Sigmoid colon (tissue), 7 donors: ENCODE measurements at places on chromosomes 1 and 21. TPM values are rescaled to one million over a fixed set of nuclear protein-coding genes. Genes with fewer than 3 reads are reported as not detected.
A peak's percentile ranks its signal among the peaks of the same experiment; 100 is the strongest.

DNA sequence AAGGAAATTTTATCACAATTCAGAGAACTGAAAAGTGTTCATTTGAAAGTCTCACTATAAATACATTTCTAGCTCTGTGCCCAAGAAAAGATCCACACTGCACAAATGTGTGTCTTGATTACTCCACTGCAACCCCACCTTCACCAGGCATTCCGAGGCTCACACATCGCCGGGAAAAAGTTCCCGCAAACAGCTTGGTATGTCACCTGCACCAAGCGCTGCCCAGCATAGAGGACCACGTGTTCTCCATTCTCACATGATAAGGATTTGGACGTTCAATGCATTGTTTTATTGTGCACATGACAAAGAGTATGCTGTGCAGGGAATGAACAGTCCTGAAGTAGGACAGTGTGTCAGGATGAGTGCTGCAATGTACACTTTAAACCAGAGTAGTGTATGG is 70.1 kb downstream of the ERG start:
- H3K27ac ChIP-seq = no peak overlapping the region
- H3K4me3 ChIP-seq = no peak overlapping the region
- no peaks in the 10 kb centered on the region for H3K27me3 ChIP-seq

DNA sequence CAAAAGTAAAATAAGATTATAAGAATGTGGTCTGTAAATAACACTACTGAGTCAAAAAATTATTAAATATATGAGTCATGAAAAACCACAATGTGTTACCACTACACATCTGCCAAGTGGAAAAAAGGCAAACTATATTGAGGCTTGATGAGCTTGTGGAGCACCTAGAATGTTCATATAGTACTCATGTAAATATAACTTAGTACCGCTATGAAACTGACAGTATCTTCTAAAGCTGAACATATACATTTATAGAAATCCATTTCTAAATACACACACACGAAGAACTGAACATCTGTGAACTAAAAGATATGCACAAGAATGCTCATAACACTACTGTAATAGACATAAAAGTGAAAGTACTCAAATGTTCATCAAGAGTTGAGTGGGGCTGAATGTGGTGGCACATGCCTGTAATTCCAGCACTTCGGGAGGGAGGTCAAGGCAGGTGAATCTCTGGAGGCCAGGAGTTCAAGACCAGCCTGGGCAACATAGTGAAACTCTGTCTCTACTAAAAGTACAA is 18.5 kb upstream of the GBP3 start:
- no peaks in the 10 kb centered on the region for H3K27me3 ChIP-seq
- H3K4me1 ChIP-seq = no peaks in the 10 kb centered on the region
- H3K4me3 ChIP-seq = no peak overlapping the region
- no peak for DNase-seq

DNA sequence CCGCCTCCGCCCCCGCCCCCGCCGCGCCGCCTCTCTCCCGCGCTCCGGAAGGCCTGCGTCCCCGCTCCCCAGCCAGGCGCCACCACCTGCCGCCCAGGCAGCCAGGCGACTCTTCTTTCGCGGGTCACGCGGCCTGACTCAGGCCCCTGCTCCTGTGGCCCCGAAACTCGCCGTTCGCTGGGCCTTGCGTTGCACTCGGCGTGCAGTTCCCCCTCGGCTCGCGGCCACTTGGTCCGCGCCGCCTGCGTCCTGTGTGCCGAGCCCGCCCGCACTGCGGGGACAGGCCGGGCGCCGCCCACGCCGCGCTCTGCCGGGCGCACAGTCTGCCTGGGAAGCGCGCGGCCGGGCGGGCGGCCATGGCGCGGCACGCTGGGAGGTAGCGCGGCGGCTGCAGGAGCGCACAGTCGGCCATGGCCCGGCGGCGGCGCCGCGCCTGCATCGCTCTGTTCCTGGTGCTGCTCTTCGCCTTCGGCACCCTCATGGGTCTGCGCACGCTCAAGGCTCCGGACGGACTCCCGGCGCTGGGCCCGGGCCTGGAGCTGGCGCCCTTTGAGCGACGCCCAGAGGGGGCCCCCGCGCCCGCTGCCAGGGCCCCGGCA is at the start of gene MANEAL:
TSS of gene MANEAL (plus strand) at position 75 of the 599 bp plus-strand sequence. CDS start at position 411, 336 bp downstream.
- H3K4me3 ChIP-seq = peak within 1 kb of the TSS; percentile 60
- H3K27ac ChIP-seq = no peak within 1 kb of the TSS
- no peaks in the 10 kb centered on the region for H3K4me1 ChIP-seq
- H3K27me3 ChIP-seq = no peaks in the 10 kb centered on the region
- no peak for DNase-seq

Gene IPO9
- polyA plus RNA-seq = 14.0 TPM

GRCh38 chr21:35521293-35521692 is 472.2 kb upstream of the RUNX1 start:
- H3K27ac ChIP-seq = no peak overlapping the region
- no peaks in the 10 kb centered on the region for H3K4me1 ChIP-seq
- peaks cover 9% of the 10 kb centered on the region for H3K27me3 ChIP-seq
- no peaks in the 10 kb centered on the region for H3K36me3 ChIP-seq

Gene GPR25
- not detected for polyA plus RNA-seq

GRCh38 chr1:162251102-162251501 is 125.6 kb downstream of the SPATA46 start:
- H3K27me3 ChIP-seq = no peaks in the 10 kb centered on the region
- no peak overlapping the region for H3K4me3 ChIP-seq
- no peak overlapping the region for H3K27ac ChIP-seq
- H3K36me3 ChIP-seq = no peaks in the 10 kb centered on the region

GRCh38 chr1:86648255-86648654 is 56.1 kb upstream of the SH3GLB1 start:
- no peak overlapping the region for H3K4me3 ChIP-seq
- H3K27ac ChIP-seq = no peak overlapping the region
- H3K4me1 ChIP-seq = no peaks in the 10 kb centered on the region
- no peaks in the 10 kb centered on the region for H3K27me3 ChIP-seq
- DNase-seq = no peak

GRCh38 chr1:179632868-179633267 is 41.2 kb downstream of the TDRD5 start:
- no peak overlapping the region for H3K27ac ChIP-seq
- DNase-seq = no peak
- H3K4me1 ChIP-seq = no peaks in the 10 kb centered on the region
- no peak overlapping the region for H3K4me3 ChIP-seq

Gene BEND5
- polyA plus RNA-seq = 2.4 TPM
